ENCODE measurements at places on chromosomes 3 and 15. TPM values are rescaled to one million over a fixed set of nuclear protein-coding genes. Genes with fewer than 3 reads are reported as not detected.
A peak's percentile ranks its signal among the peaks of the same experiment; 100 is the strongest.

- no peak for DNase-seq
These were observed 437.7 kb downstream of the DIPK2A start for GRCh38 chr3:144409319-144409718.

GRCh38 chr3:63719796-63720445 lies 67.4 kb downstream of the SNTN start:
- DNase-seq: no peak

DNA sequence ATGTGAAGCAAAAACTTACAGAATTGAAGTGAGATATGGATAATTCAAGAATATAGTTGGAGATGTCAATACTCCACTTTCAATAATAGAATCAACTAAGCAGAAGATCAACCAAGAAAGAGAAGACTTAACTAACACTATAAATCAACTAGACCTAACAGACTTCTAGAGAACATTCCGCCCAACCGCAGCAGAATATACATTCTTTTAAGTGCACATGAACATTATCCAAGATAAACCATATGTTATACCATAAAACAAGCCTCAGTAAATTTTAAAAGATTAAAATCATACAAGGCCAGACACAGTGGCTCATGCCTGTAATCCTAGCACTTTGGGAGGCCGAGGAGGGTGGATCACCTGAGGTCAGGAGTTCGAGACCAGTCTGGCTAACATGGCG lies 5.5 kb upstream of the TEX55 start:
- no peak for DNase-seq

DNA sequence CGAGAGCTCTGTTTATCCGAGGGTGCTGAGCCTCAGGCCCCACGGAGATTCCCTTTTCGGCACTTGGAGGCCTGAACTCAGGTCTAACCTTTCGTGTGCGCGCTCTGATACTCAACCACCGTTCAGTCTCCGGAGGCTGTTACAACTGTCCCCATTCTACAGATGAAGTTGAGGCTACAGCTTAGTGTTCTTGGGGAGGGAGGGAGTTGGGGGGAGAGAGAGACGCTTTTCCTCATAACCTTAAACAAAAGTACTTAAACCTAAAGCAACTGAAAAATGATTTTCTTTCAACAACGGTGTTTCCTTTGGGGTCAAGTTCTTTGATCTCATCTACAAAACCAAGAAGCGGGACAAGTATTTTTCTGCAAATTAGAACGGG lies 952 bp upstream of the CHST2 start:
- no peak for DNase-seq

DNA sequence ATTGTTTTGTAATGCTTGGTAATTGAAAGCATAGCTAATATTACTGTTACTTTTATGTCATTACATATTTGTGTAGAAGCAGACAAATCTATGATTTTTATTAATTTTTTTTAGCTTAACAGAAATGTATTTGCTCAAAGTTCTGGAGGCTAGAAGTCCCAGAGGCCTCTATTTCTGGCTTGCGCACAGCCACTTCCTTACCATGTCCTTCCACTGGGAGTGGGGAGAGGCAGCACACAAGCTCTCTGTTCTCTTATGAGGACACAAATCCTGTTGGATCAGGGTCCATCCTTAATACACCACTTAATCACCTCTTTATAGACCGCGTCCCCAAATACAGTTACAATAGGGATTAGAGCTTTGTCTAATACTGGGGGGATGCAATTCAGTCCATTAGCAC lies 1061.4 kb downstream of the OTOL1 start:
- DNase-seq: no peak

GRCh38 chr3:142888481-142889211 lies at the start of gene PCOLCE2:
PCOLCE2 (minus strand) TSS chr3:142889083; CDS start chr3:142888896, 187 bp downstream.
- peak; percentile 32 for DNase-seq

- DNase-seq: no peak
These were observed at the start of gene LRRK1 for GRCh38 chr15:100918690-100919480. LRRK1 (plus strand) TSS chr15:100919357; CDS start chr15:100924633, 5,276 bp downstream.

- no peak for DNase-seq
These were observed 105.0 kb upstream of the ICE2 start for GRCh38 chr15:60583946-60584345.

DNA sequence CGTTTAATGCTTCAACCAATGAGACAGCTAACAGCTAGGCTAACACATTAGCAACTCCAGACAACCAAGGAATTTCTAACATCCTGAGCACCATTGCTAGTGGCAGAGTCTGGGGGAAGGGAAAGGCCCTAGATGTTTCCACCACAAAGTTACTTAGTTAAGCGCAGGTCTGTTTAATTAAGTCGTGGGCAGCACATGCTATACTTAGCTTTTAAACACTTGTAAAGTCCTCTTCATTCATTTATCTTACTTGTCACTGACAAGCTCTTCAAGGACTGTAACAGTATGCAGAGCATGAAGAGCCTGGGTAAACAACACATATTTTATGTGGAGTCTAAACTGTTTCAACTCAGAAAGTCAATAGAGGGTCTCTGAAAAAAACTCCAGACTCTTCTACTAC lies 221.1 kb upstream of the WNT5A start:
- DNase-seq: no peak

- DNase-seq: peak; percentile 32
These were observed 14.2 kb downstream of the EIF4E3 start for GRCh38 chr3:71710906-71711494.

The STXBP5L gene
- 0.20 TPM for polyA plus RNA-seq

The RLBP1 gene
- not detected for polyA plus RNA-seq

The PLCB2 gene
- polyA plus RNA-seq: 11.6 TPM

The FAM107A gene
- polyA plus RNA-seq: 4.6 TPM

The FBXL22 gene
- 1.4 TPM for polyA plus RNA-seq
